ENCODE measurements at places on chromosomes 4 and X. TPM values are rescaled to one million over a fixed set of nuclear protein-coding genes. Genes with fewer than 3 reads are reported as not detected.

INTS6L gene
- total RNA-seq, result 6.8 TPM

DNA sequence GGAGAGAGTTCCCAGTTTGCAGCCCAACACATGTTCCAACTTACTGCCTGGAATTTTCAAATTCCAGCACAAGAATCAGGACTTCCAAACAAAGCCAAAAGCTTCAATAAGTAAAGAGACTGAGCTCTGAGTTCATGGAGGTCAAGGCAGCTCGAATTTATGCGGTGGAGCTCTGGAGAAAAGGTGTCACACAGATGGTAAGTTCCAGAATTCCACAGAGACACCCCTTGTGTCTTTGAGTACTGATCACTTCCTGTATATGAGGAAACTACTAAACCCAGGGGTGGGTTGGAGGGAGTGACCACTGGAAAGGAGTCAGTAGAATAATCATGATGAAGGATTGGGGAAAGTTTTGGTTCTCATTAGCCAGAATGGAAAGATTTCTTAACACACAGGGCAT lies 118.5 kb upstream of the GUCY1A1 start:
- H3K27ac ChIP-seq, result no peak overlapping the region
- no peak overlapping the region for H3K4me3 ChIP-seq
- no peaks in the 10 kb centered on the region for H3K27me3 ChIP-seq
- no peaks in the 10 kb centered on the region for H3K36me3 ChIP-seq
- no peaks in the 10 kb centered on the region for H3K4me1 ChIP-seq

P2RY10 gene
- 6.3 TPM for total RNA-seq

GRCh38 chrX:16444353-16444752 lies 205.6 kb upstream of the S100G start:
- no peak for DNase-seq
- H3K27me3 ChIP-seq, result no peaks in the 10 kb centered on the region
- no peaks in the 10 kb centered on the region for H3K36me3 ChIP-seq

RNF150 gene
- total RNA-seq, result 3.7 TPM

DNA sequence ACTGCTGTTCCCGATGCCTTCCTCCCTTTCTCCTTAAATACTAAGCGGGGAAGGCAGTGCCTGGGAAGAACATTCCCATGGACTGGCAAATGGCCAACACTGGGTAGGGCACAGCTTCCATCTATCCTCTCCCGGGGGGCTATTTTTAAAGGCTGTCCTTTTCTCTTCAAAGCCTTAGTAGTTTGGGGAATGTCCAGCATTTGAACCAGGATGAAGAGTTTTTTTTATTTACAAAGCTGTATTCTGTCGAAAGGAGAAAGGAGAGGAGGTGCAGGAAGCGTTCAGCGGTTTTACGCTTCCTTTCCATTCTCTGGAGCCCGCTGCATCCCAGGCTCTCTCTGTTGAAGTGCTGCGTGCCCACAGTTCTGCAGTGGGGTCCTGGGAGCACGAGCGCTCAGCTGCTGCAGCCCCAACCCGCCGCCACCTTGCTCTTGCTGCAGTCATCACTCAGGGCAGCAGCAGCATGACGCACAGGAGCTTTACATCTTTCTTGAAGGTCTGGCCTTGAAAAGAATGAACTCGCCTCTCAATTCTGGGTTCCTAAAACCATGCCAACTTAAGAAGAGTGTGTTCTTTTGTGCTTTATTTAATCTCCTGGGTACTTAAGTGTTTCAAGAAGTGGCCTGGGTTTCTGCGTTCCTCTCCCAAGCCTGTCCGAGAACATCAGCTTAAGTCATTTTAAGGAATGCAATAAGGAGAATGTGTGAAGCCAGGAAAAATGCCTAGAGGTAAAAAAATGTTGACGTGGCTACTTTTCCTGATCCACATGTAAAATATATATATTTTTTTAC lies 427.2 kb downstream of the MAPK10 start:
- H3K4me3 ChIP-seq, result no peak overlapping the region
- H3K4me1 ChIP-seq, result no peaks in the 10 kb centered on the region
- DNase-seq, result peak; percentile 44
- no peaks in the 10 kb centered on the region for H3K36me3 ChIP-seq

FUNDC2 gene
- 83.1 TPM for total RNA-seq

DNA sequence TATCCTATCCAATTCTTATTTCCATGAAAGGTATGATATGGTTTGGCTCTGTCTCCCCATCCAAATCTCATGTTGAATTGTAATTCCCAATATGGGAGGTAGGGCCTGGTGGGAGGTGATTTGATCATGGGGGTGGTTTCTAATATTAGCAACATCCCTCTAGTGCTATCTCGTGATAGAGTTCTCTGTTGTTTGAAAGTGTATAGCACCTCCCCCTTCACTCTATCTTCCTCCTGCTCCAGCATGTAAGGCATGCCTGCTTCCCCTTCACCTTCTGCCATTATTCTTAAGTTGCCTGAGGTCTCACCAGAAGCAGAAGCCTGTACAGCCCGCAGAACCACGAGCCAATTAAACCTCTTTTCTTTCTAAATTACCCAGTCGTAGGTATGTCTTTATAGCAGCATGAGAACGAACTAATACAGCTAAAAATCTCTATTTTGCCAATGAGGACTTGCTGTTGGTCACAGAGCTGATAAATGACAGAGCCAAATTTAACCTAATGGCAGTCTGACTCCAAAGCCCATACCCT lies 247.2 kb downstream of the HNRNPD start:
- H3K36me3 ChIP-seq, result no peaks in the 10 kb centered on the region
- no peak overlapping the region for H3K4me3 ChIP-seq
- H3K27me3 ChIP-seq, result no peaks in the 10 kb centered on the region
- H3K27ac ChIP-seq, result no peak overlapping the region
- no peaks in the 10 kb centered on the region for H3K4me1 ChIP-seq
- DNase-seq, result no peak

DNA sequence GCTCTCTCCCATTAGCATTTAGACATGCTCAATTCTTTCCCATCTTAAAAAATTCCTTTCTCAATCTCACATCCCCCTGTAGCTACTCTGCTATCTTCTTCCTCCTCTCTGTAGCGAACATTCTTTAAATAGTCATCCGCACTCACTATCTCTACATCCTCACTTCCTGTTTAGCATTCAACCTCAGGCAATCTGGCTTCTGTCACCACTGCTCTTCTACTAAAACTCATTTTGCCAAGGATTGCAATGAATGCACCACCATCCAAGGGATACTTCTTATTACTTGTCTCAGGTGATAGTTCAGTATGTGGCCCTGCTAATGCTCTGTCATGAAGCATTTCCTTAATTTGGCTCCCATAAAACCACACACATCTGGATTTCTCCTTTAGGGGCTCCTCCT lies 10.9 kb upstream of the TET2 start:
- no peak for DNase-seq
- no peaks in the 10 kb centered on the region for H3K36me3 ChIP-seq

DNA sequence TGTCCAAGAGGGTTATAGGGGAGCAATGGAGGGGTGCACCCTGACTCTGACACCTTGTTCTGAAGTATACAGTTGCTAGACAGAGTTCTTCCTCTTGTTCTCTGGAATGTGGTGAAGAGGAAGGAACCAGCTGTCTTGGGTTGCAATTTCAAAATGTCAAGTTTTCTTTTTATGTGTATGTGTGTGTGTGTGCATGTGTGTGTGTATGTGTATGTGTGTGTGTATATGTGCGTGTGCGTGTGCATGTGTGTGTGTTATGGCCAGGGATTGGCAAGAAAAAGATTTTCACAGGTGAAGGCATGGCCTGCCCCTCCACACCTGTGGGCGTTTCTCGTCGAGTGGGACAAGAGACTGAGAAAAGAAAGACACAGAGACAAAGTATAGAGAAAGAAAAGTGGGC lies 81.6 kb upstream of the ADGRA3 start:
- peaks cover 11% of the 10 kb centered on the region for H3K4me1 ChIP-seq
- DNase-seq, result no peak
- H3K4me3 ChIP-seq, result no peak overlapping the region
- no peaks in the 10 kb centered on the region for H3K36me3 ChIP-seq

F8A2 gene
- not detected for total RNA-seq

DNA sequence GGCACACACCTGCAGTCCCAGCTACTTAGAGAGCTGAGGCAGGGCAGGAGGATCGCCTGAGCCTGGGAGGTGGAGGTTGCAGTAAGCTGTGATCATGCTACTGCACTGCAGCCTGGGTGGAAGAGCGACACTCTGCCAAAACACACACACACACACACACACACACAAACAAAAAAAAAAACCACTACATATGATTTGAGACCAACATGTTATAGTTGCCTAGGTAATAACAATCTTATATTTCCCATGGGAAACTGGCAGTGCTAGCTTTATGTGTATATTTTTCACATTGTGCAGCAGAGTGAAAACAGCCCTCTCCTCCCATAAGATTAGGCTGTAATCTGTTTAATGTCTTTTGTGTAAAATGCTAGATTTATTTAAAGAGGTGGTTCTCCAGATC lies 3.1 kb upstream of the FAM241A start:
- H3K4me1 ChIP-seq, result no peaks in the 10 kb centered on the region
- H3K36me3 ChIP-seq, result no peaks in the 10 kb centered on the region
- H3K27me3 ChIP-seq, result no peaks in the 10 kb centered on the region
- no peak for DNase-seq

All from lung (tissue), 17 donors.